ENCODE measurements at places on chromosomes 13 and 19.

- DNase-seq: no peak
Observed at GRCh38 chr19:39428283-39429112, 7.3 kb downstream of the RPS16 start.

DNA sequence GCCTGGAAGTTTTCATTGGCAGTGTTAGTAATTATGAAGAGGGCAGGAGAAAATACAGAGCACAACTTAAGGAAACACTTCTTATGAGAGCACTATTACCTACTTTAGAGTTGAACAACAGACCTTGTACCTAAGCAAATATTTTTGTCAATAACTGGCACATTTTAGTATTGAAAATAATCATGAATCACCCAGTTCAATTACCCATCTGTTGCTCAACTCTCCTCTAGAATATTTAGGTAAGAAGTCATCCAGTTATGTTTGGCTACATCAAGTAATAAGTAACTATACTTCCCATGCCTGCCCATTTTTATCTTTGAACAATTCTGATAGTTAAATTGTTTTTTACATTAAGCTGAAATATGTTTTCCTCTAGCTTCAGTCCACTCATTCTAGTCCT lies 893.4 kb downstream of the DIAPH3 start:
- no peak for DNase-seq

- peak; percentile 49 for DNase-seq
Observed at GRCh38 chr19:44746946-44747738, 1.4 kb upstream of the BCL3 start.

- DNase-seq: no peak
Observed at GRCh38 chr13:67620665-67621064, 390.5 kb upstream of the PCDH9 start.

GRCh38 chr19:35718345-35719041 lies 690 bp downstream of the KMT2B start:
- DNase-seq: no peak

- DNase-seq: no peak
Observed at GRCh38 chr13:21885714-21886224, 214.9 kb downstream of the FGF9 start.

DNA sequence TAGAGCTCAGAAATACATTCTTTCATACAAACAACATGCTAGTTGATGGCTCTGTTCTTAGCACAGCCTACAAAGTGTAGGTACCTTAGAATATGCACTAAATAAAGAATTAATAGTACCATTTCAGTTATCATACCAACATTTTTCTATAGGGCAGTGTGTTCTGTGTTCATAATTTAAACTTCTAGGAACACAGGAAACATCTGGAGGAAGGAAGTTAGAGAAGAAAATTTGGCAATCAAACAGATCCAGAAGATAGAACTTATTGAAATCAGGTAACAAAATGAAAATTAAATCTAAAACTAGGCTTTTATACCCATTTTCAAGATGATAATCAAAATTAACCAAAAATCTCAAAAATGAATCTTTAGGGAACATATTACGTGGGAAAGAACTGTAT lies 527.5 kb downstream of the DCT start:
- DNase-seq: no peak

DNA sequence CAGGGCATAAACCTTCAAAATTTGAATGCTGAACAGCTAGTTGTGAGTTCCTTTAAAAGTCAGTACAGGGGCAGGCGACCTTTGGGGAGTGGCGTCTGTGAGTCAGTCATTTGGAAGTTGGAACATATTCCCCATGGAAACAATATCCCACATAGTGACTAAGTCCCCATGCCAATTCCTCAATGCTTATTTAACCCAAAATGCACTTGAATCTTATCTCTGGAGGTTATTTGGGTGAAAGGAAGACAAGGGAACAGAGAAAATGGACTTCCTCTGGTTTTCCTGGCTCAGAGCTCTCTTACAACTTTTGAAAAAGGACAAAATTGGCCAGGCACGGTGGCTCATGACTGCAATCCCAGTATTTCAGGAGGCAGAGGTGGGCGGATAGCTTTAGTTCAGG lies 479.2 kb upstream of the NBEA start:
- no peak for DNase-seq

GRCh38 chr19:50489461-50490011 lies 12.9 kb upstream of the GARIN5A start:
- DNase-seq: no peak

GRCh38 chr13:98486412-98486811 lies 90.5 kb downstream of the STK24 start:
- DNase-seq: no peak

GRCh38 chr19:6740589-6741343 lies 1.3 kb downstream of the TRIP10 start:
- DNase-seq: no peak

- no peak for DNase-seq
Observed at GRCh38 chr13:72920097-72920496, 138.2 kb downstream of the PIBF1 start.

DNA sequence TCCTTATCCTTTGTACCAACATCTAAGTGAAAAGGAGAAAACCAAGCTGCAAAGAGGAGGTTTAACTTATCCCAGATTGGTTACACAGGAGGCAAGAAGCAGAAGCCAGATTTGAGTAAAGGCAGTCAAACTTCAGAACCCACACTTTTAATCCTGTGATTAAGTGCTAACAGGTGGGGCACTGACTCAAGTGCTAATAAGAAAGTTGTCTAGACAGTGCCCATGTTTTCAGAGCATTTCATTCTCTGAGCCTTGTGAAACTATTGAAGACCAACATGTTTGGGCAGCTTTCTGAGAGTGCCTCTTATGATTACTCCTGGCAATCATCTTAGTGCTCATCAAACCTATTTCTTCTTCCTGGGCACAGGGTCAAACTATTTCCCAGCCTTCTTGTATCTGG lies 380.8 kb downstream of the KCNRG start:
- DNase-seq: no peak

GRCh38 chr19:38375748-38376147 lies 1.4 kb downstream of the PSMD8 start:
- DNase-seq: no peak

GRCh38 chr19:31991984-31992655 lies 353.3 kb upstream of the ZNF507 start:
- no peak for DNase-seq

DNA sequence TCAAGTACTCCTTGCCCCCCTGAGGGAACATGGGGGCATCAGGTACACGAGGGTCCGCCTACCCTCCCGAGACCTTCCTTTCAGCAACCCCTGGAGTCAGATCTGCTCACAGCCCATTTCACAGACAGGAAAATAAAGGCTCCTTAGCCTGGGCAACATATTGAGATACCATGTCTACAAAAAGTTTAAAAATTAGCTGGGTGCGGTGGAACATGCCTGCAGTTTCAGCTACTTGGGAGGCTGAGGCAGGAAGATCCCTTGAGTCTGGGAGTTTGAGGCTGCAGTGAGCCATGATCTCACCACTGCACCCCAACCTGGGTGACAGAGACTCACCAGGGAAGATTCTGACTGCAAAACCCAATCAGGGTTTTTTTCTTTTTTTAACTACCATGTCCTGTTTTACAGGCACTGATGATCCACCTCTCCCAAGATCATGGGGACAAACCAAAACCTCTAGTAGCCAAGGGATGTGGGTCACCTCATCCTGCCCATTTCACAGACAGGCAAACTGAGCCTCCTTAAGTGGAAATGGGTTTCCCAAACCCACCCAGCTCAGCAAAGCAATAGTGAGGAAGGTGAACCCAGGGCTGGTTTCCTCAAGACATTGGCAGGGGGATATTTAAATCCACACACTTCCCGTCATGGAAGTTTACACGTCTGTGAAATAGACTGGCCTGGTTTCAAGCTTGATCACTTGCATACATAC lies 6.4 kb upstream of the CDKN2D start:
- no peak for DNase-seq

DNA sequence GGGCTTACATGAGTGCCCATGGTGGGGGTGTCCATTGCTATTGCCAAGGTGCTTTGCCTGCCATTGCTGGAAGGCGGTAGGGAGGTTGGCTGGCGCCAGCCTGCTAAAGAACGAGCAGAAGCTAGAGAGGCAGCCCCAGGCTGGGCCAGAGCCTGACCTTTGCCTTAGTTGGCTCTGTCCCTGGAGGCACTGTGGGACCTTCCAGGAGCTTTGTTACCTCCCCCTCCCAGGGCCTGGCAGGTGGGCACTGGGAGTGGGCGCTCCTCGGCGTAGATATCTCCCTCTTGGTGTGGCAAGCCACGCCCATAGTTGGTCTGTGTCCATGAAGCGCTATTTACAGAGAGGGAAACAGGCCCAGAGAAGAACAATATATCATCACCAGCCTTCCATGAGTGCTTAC lies 2.3 kb upstream of the SLC25A42 start:
- DNase-seq: no peak

GRCh38 chr19:32767951-32768679 lies 48.5 kb downstream of the TDRD12 start:
- DNase-seq: no peak

GRCh38 chr13:106799781-106800335 lies 231.9 kb upstream of the ARGLU1 start:
- DNase-seq: no peak

DNA sequence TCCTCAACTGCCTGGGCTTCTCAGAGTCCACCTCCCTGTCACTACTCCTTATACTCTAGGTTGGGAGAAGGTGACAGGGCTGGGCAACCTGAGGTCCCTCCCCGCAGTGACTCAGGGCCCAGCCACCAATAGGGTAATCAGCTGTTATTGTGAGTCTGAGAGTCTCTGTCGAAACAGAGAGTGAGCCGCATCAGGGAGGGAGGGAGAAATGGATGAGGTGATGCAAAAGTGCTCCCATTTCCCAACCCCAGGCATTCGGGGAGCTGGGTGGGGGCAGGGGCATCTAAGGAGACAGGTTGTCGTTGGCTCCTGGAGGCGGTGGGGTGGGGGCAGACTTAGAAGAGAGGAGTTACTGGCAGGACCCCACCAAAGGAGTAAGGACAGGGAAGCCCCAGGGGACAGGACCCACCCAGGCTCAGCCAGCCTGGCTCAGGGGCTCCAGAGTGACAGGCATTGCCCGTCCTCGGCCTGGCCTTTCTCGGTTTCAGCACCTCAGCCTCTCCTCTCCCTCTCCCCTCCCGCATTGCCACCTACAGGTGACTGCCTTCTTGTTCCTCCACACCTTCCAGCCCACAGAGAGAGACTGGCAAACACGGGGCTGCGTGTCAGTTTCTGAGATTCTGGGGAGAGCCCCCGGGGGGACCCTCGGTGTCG lies at the start of gene DMKN:
Gene DMKN (minus strand): TSS at position 22 of the 654 bp plus-strand sequence. CDS start 174 bp downstream, outside the sequence.
- DNase-seq: no peak

GRCh38 chr13:110089100-110089499 lies 217.9 kb downstream of the COL4A1 start:
- no peak for DNase-seq

- no peak for DNase-seq
Observed at GRCh38 chr13:90696254-90696653, 651.2 kb upstream of the MIR17HG start.

DNA sequence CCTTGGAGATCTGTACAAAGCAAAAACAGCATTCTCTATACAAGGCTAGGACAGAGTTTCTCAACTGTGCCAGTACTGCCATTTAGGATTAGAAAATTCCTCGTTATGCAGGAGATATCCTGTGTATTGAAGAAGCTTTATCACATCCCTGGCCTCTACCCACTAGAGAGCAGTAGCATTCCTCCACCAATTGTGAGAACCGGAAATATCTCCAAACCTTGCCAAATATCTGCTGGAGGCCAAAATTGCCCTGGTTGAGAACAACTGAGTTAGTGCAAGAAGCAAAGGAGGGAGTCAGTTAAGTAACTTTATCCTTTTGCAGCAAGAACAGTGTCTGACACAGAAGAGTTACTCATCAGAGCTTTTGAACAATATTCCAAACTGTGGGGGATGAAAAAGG lies 16.2 kb upstream of the FREM2 start:
- DNase-seq: no peak

DNA sequence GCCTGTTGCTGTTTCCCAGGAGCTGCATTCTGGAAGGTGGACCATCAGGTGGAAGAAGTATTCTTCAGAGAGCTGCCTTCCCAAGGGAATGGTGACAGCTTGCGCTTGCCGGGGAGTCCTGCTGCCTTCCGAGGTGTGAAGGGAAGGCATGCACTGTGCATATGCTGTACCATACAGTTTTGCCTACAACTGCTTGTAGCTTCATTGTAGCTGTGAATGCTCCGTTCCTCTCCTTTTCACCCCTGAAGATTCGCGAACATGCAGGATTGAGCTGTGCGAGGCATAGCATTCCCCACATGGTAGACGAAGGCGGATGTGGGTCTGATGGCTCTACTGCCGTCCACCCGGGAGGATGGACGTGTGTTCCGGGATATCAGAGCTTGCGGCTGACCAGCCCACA lies 243.2 kb upstream of the TSHZ3 start:
- no peak for DNase-seq

DNA sequence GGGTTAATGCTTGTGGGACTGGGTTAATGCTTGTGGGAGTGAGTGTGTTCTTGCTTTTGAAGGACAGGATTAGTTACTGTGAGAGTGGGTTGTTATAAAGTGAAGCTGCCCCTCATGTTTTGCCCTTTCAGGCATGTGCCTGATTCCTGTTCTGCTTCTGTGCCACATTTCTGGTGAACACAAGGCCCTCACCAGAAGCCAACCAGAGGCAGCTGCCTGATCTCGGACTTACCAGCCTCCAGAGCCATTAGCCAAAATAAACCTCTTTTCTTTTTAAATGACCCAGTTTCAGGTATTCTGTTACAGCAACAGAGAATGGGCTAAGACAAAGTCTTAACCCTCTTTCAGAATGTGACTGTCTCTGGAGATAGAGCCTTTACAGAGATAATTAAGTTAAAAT lies 113.3 kb upstream of the TMTC4 start:
- DNase-seq: no peak

GRCh38 chr13:112955271-112955937 lies 13.6 kb upstream of the MCF2L start:
- no peak for DNase-seq

GRCh38 chr13:32426191-32426989 lies 1.5 kb downstream of the N4BP2L1 start:
- no peak for DNase-seq

GRCh38 chr19:18432275-18433014 lies 5.5 kb downstream of the ISYNA1 start:
- no peak for DNase-seq

GRCh38 chr13:74273581-74273980 lies 139.4 kb upstream of the KLF12 start:
- DNase-seq: no peak

- DNase-seq: no peak
Observed at GRCh38 chr19:35329323-35329722, 336 bp downstream of the CD22 start.

GRCh38 chr19:46009530-46010510 lies 13.0 kb downstream of the PGLYRP1 start:
- peak; percentile 23 for DNase-seq

DNA sequence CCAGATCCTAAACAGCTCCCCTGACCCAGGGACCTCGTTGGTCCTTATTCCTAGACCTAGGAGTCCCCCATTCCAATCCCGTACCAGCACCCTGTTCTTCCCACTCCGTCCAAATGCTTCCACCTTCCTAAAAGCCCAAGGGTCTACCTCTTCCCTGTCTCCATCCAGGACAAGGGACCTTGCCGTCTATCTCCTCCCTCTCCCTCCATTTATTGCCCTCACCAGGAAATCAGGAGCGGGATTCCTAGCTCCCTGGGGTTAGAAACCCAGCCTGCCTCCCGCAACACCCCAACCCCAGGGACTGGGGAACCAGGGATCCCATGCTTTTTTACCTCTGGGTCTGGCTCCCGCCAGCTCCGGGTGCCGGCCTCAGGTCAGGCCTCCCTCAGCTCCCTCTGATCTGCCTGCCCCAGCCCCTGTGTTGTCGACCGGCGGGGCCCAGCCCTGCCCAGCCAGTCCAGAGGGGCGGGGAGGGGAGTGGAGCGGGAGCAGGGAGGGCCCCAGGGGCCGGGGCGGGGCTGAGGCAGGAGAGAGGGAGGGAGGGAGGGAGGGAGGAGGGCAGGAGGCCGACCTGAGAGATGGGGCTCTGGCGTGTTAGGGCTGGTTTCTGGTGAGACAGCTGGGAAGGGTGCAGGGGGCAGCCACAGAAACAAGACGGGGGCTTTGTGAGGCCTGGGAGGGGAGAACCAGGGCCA lies at the start of gene B3GNT8:
Gene B3GNT8 (minus strand): TSS at position 423 of the 695 bp plus-strand sequence. CDS start 596 bp downstream, outside the sequence.
- DNase-seq: peak; percentile 86

Measured in NCI-H2171 treated with DMSO at 0.1 percent for 48 hours (cell line).